ENCODE measurements at places on chromosomes 7 and 10.

DNA sequence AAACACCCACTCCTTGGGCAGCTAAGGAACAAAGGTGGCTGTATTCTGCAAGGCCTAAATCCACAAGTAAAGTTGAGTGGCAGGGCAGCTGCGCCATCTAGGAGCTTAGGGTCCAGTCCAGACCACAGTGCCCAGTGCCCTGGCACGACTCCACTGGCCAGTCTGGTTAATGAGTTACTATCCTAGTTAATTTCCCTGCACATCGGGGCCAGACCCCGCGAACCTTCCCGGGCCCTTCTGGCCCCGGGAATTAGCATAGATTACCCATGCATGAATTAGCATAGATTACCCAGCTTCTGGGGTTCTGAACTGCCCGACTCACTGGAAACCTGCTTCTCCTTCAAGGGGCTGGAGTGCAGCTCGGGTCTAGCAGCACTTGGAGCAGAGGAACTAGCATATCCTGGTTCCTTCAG, 3.2 kb upstream of the EMX2 start:
- no peak for DNase-seq

DNA sequence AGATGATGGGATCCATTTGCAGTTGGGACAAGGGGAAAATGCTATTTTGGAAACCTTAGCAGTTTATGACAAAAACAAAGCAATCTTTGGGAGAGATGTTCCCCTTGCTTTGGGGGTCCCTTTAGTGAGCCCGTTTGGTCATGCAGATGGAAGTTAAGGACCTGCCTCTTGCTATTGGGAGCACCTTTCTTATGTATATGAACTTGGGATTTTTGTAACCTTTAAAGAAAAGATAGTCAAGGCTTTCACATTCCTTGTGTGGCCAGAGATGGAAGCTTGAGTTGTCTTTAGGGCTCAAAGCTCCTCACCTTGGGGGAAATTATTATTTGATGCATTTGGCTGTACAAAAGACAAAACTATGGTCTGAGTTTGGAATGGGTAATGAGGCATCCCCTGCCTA, 179.0 kb upstream of the PLPP4 start:
- no peak for DNase-seq

GRCh38 chr7:1926908-1927306, 256.8 kb downstream of the ELFN1 start:
- no peak for DNase-seq

DNA sequence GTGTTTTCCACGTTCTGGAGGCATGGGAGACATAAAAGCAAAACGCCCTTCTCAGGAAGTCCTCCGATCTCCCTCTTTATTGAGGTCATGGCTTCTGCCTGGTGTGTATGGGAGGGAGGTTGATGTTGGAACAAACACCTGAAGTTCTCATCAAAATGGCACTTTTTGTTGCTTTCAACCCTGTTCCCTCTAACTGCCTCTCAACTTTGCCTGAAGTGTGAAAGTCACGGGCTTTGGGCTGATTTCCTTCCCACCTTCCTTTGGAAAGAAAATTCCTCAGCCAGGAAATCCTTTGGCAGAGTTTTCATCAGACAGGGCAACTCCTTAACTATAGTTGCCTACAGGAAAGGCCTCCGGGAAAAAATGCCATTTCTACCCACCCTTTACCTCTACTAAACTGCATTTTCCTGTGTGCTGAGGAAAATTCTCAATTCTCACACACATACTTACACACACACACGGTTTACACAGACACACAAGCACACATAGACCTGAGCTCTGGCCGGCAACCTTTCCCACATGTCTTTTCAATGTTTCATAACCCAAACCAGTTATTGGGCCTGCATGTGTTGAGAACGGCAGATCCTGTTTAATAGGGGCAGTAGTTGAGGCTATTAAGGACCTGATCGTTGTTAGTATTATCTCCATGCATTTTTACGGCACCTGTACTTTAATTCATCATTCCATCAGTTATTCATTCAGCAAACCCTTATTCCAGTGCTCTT, 36.4 kb downstream of the CYP17A1 start:
- DNase-seq: no peak

DNA sequence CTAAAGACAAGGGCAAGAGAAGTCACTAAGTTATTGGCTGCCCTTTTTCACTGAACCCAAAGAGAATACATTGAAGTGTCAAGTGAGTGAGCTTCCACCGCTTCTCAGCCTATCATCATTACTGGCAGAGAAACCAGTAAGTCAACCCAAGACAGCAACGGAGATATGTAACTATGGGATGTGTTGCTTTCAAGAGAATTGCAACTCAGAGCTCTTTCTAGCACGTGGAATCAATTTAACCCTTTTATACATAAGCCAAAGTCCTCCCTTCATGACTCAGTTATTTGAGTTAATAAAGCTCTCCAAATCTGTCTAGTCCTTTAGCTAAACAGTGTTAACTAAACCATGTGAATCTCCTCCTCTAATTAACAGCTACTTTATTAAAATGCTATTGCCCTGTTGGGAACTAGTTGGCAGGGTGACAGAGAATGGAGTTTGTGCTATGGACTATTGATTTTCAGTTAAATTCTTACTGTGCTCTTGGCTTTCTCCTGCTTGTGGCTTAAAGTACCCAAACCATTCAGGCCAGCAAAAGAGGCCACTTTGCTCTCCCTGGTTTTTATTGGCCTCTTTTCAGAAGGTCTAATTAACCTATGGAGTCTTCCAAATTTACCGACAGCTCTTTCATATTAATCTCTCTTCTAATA, 287.7 kb downstream of the NRG3 start:
- no peak for DNase-seq

- peak; percentile 1 for DNase-seq
Measured at GRCh38 chr10:67438605-67439304, 257.2 kb downstream of the CTNNA3 start.

GRCh38 chr7:134690614-134691504, 44.2 kb downstream of the BPGM start:
- DNase-seq: no peak

GRCh38 chr7:114622221-114622620, 207.6 kb downstream of the FOXP2 start:
- no peak for DNase-seq

- no peak for DNase-seq
Measured at GRCh38 chr7:77760809-77761453, 37.3 kb downstream of the TMEM60 start.

GRCh38 chr7:75737856-75738603, 711 bp downstream of the HIP1 start:
- DNase-seq: no peak

GRCh38 chr7:142450695-142451094, 192.8 kb upstream of the PRSS58 start:
- no peak for DNase-seq

GRCh38 chr10:113073549-113074189, 123.6 kb downstream of the TCF7L2 start:
- DNase-seq: peak; percentile 99

DNA sequence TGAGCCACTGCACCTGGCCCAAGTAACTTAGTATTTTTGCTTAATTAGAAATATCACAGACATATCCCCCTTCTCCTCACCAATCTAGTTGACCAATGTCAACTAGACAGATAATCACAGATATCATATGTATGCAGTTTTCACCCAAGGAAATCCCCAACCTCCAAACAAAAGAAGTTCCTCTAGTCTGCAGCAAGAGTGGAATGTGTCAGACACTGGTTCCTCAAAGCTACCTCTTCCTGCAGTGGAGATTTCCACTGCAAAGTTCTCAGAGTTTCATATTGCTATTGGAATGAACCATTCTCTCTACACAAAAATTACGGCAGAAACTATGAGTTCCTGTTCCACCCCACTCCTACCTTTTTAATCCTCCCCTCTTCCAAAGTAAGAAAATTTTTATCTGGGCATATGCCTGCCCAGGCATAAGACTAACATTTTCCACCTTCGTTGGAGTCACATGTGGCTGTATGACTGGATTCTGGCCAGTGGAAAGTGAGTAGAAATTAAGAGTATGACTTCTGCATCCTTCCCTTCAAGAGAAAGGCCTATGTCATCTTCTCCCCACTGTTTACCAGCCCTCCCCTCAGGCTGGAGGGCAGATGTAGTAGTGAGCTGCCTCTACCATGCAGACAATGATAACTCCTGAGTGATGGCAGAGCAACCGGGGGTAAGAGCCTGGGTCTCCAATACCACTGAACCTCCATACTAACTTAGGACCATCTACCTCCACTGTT, 103.0 kb downstream of the MYOF start:
- DNase-seq: no peak

GRCh38 chr7:29565982-29566746, 2.5 kb downstream of the PRR15 start:
- DNase-seq: no peak

DNA sequence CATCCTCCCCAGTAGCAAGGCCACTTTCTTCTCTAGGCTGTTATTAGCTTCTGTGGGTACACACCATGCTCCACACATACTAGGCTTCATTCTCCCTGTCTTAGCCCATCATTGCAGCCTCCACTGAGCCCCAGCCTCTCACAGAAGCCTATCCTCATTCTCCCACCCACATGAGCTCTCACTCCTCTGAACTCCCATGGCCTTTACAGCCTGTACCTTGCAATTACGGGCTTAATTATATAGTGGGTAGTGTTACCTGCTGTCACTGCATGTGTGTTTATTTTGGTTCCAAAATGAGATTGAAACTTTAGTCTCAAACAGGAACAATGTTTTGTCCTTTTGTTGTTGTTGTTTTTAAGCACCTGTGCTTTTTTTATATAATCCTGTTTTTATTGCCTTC, 460.0 kb downstream of the KCNMA1 start:
- no peak for DNase-seq

GRCh38 chr10:15439341-15439842, 68.3 kb upstream of the FAM171A1 start:
- no peak for DNase-seq

- no peak for DNase-seq
Measured at GRCh38 chr7:105963038-105963667, at the start of gene CDHR3. Gene CDHR3 (plus strand): TSS chr7:105963264. CDS start chr7:105963319, 55 bp downstream.

DNA sequence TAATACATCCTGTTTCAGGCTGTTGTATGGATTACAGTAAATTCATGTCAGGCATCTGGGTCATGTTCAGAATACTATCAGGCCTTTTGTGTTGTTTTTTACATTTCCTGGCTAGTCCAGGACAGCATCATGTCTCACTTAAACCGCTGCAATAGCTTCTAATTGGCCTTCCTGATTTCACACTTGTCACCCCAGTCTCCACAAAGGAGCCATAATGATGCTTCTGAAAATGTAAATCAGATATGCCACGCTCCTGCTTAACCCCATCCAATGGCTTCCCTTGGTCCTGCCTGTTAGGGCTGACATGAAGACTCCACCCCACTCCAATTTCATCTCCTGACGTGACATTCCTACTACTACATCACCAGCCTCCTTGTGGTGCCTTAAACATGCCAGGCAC, 220.0 kb downstream of the CACNA2D1 start:
- no peak for DNase-seq

DNA sequence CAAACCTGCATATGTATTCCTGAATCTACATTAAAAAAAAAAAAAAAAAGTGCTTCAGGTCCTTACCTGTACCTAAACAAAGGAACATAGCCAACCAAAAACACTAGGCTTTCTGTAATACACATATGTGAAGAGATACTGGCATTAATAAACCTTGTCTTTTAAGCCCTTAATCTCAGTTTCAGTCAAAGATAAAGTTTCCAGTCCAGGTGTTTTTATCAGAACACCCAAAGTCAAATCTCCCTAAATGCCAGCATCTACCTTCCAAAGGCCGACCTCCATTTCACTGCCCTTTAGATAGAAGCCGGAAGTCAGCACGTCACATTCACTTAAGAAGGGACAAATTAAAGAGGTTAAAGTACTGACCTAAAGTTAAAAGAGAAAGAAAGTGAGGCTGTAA, 79.8 kb upstream of the NEBL start:
- DNase-seq: no peak

Measured in A549 (cell line).